Karpas-422 (cell line): ENCODE measurements at places on chromosomes 7 and 10. TPM values are rescaled to one million over a fixed set of nuclear protein-coding genes. Genes with fewer than 3 reads are reported as not detected.

DNA sequence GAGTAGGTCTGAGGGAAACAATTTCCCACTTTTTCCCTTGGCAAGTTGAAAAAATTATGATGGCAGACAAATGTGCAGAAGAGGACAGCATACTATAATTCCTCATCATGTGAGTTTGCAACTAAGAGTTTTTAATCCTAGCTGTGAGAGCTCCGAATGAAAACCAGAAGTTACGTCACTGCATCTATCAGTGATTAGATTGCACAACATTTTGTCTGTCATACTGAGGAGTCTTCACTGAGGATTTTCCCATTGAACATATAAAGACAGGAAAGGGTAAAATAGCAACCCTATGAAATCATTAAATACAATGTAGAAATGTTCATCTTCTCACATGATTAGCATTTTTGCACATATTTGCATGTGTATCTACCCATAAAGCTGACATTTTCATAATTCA lies 45.8 kb downstream of the ZNF736 start:
- DNase-seq: no peak
- H3K4me1 ChIP-seq: no peaks in the 10 kb centered on the region
- no peaks in the 10 kb centered on the region for H3K27me3 ChIP-seq
- no peak overlapping the region for H3K4me3 ChIP-seq

- H3K4me1 ChIP-seq: peaks cover under 1% of the 10 kb centered on the region; the same call in 1 of the 2 replicates
- no peak overlapping the region for H3K27ac ChIP-seq
- DNase-seq: no peak
- H3K36me3 ChIP-seq: no peaks in the 10 kb centered on the region
- no peak overlapping the region for H3K4me3 ChIP-seq
Observed at GRCh38 chr7:66602159-66602558, 26.5 kb upstream of the KCTD7 start.

DNA sequence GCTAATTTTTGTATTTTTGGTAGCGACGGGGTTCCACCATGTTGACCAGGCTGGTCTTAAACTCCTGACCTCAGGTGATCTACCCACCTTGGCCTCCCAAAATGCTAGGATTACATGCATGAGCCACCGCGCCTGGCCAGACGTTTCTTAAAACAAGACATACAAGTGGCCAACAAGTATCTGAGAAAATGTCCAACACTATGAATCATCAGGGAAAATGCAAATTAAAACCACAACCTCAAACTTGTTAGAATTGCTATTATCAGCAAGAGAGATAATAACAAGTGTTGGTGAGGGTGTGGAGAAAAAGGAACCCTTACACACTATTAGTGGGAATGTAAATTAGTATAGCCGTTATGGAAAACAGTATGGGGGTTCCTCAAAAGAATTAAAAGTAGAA lies 148.6 kb downstream of the SUGCT start:
- H3K27me3 ChIP-seq: no peaks in the 10 kb centered on the region
- no peaks in the 10 kb centered on the region for H3K4me1 ChIP-seq
- H3K27ac ChIP-seq: no peak overlapping the region
- DNase-seq: no peak
- no peak overlapping the region for H3K4me3 ChIP-seq
- H3K36me3 ChIP-seq: no peaks in the 10 kb centered on the region

Gene LRRC18
- total RNA-seq: 3.4 TPM in 1 of 2 replicates, not detected in the other

DNA sequence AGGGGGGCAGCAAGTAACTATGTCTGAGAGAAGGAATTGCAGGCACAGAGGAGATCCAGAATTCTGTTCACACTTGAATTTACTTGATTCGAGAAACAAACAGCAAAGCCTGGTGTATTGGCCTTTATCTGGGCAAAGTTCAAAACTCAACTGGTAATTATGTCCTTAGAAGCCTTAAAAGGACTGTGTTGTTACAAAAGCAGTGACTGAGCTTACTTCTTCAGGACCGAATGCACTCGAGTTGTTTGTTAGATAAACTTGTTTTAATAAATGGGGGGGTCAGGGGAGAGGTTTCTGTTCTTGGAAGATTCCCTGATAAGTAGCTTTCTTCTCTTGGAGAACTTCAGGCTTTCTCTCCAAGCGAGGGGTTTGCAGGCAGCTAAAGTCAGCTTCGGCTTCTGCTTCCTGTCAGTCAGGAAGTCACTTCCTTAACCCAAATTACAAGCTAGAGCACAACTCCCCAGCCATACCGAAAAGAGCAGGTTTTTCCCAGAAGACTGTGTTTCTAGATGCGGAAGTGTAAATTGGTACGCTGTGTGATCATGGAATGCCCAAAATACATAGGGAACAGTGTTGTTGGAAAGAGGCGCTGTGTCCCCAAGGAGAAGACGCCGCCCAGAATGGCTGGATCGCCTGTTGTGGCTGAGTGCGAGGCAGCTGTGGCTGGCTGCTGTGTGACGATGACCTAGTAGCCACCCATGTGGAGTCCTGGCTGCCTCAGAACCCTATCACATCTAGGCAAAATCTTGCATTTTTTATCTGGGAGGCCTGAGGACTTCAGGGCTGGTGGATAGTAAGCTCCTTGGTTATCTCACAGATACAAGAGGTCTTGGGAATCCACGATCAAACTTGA lies 110.4 kb downstream of the TCF7L2 start:
- no peaks in the 10 kb centered on the region for H3K27me3 ChIP-seq
- H3K27ac ChIP-seq: no peak overlapping the region
- no peaks in the 10 kb centered on the region for H3K36me3 ChIP-seq
- H3K4me3 ChIP-seq: no peak overlapping the region
- DNase-seq: no peak

Gene PPP1R17
- 0.22 and 7.9 TPM in 2 replicates for total RNA-seq

Gene LIPK
- not detected in 2 replicates for total RNA-seq
